GF-D8 (cell line): ENCODE measurements at places on chromosomes 11 and 22.

DNA sequence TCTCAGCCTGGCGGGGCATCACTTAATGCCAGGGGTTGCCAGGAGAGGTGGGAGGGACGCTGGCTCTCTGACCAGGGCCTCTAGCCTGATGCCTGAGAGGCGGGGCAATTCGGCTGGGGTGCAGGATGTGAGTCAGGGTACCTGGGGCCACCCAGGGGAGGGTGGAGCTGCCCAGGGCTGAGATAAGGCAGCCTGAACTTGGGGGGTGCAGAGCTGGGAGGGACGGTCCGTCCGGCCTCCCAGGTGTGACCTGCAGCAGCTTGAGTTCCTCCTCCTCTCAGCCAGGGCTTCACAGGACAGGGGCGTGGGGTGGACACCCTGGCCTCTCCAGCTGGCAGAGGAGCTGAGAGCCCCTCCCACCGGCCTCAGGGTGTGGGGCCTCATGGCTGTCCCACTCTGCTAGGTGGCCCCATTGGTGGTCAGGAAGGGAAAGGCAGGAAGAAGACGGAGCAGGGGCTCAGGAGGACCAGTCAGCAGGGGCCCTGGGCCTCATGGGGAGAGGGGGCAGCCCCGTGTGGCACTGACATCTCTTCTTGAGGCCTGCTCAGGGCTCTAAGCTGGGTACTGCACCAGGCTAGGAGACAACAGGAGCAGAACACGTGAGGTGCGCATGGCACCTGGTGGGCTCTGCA is 942 bp upstream of the RPS6KA4 start:
- DNase-seq, result no peak

GRCh38 chr11:16337421-16338213 is 18.7 kb downstream of the SOX6 start:
- DNase-seq, result peak; percentile 22

GRCh38 chr22:46844606-46845210 is 82.3 kb downstream of the TBC1D22A start:
- DNase-seq, result no peak

DNA sequence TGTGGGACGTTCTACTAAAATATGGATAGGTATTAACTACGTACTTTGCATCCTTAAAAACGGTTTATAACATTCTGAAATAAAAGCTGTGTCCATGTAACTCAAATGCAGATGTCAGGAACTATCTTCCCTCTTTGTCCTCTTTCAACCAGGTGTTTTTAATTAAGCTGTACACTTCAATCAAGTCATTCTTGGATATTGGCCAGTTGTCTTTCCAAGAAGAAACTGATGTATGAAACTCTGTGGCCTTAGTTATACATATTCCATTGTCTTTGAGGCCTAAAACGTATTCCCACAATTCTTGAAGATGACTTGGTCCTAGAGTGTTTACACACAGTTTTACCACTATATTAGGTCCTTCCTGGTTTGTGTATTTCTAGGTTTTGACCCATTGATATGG is 249.0 kb upstream of the CNTN5 start:
- DNase-seq, result no peak

GRCh38 chr11:92765965-92766371 is 203.5 kb upstream of the MTNR1B start:
- DNase-seq, result no peak

DNA sequence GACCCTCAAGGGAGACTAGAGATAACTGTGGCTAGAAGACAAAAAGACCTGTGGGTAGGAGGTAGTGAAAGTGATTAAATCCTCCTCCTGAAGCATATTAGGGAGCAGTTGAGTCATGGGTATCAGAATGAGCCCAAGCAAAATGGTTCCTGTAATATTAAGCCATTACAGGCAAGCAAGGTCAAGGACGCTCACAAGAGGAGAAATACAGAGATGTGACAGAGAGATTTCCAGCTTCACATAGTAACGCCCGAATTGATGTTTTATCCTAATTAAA is 77.7 kb downstream of the FAM76B start:
- DNase-seq, result no peak

- no peak for DNase-seq
Measured at GRCh38 chr22:17881366-17881765, 107.1 kb upstream of the BID start.
